Left forelimb (tissue), 1 donor: ENCODE measurements at places on chromosomes 11 and 22.

DNA sequence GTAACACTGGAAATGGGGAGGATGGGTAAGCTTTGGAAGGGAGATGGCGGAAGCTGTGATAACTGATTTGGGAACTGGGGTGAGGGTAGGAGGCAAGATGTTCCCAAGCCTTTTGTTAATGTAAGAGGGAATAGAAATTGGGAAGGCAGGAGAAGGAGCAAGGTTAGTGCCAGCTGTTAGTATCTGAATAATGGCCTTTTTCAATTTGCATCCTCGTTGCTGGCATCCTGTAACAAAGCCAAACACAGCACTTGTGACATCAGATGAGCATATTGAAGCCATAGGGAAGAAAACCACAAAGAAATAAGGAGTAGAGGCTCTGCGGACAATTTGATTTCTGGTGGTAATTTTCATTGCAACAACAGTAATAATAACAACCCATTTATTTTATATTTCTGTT, 70.9 kb upstream of the CLMP start:
- DNase-seq: no peak

DNA sequence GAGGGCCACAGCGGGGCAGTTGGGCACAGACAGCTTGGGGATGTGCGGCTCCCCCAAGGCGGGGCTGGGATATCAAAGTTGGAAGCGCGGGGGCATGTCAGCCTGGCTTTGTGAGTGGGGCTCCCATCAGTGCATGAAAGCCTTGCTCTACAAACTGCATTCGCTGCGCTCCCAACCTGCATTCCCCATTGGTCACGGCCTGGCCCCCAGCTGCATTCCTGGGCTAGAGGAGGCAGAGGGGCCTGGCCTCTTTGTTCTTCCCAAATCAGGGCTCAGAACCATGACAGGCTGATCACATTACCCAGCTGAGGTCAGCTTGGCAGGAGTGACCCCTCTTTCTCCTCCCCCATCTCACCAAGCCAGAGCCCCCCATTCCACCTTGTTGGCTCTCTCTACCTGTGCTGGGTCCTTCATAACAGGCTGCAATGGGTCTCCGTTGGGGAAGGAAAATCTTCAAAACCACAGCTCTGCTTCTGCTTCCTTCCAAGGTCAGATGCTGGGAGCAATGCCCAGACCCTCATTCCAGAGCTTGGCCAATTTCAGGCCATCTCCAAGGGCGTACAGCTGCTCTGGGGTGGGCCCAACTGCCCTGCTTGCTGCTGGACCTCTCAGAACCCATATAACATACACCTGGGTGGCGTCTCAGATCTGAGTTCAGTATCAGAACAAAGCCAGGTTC, 38.7 kb upstream of the CDON start:
- no peak for DNase-seq

- DNase-seq: no peak
These were observed 44.5 kb downstream of the SC5D start for GRCh38 chr11:121337078-121337477.

GRCh38 chr11:62548545-62549335, 2.1 kb upstream of the AHNAK start:
- DNase-seq: no peak

DNA sequence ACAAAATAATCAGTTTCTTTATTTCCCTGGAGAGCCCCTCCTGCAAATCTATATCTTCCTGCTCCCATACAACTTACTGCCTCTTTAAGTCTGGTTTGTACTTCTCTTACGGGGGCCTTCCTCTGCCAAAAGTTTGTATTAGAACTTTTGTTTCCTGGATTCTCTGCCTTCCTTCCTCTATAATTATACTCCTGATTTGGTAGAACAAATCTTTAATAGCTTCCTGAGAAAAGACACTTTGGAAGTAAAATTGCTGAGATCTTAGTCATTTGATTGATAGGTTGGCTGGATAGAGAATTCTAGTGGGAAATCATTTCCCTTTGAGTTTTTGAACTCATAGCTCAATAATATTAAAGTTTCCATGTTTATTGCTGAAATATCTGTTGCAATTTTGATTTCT, 499.2 kb downstream of the RAB38 start:
- no peak for DNase-seq

DNA sequence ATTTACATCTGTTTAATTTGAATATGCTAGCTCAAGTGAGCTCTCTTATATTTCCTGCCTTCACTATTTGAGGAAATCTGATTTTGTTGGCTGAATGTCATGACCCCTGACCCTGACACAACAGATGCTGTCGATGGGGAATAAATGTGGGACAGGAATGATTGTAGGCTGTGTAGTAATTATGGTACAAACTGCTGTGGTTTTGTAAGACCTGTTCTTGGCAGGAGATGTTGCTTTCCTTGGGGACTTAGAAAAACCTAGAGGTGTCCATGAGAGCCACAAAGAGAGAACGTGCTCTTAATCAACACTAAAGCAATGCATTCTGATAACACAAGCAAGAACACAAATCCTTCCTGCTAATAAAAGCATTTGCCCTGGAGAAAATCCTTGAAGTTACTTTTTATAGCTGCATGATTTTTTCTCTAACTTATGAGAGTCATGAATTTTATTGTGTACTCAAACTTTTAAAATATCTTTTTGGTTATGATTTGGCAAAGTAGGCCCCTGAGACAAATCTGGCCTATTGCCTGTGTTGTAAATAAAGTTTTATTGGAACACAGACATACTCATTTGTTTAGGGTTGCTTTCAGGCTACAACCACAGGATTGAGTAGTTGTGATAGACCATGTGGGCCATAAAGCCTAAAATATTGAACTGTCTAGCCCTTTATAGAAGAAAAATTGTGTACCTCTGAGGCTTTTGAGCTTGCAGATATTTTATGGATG, 90.2 kb downstream of the DDX10 start:
- DNase-seq: no peak

GRCh38 chr22:25672289-25673084, 69.5 kb upstream of the MYO18B start:
- DNase-seq: no peak

DNA sequence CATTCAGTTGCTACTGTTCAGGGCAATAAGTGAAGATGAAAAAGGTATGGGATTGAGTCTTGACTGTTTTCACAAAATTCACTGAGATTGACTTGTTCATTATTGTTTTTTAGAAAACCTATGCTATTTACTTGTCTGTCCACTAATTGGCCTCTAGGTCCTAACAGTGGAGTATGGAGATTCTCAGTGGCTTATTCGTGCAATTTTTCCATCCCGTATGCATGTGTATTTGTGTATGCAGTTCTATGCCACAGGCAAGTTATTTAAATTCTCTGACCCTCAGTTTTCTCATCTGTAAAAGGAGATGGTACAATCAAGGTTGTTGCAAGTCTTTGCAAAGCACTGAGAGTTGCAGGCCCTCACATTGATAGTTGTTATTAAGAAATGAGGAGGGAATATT, 151.0 kb downstream of the BBOX1 start:
- no peak for DNase-seq

GRCh38 chr22:20244691-20245576, 23.2 kb downstream of the RTN4R start:
- no peak for DNase-seq

DNA sequence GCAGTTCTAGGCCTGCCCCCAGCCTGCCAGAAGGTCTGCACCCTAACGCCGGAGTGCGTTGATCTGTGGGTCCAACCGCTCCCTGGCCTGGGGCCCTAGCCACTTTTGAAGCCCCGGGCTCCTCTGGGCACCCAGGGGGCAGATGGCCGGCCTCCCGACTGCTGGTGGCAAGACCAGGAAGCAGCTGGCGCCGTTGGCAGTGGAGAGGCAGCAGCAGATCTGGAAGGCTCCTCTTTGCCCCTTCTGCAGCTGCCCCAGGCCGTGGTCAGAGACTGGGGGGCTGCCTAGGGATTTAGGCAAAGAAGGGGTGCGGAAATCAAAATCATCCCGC, 445 bp upstream of the VWCE start:
- DNase-seq: no peak

DNA sequence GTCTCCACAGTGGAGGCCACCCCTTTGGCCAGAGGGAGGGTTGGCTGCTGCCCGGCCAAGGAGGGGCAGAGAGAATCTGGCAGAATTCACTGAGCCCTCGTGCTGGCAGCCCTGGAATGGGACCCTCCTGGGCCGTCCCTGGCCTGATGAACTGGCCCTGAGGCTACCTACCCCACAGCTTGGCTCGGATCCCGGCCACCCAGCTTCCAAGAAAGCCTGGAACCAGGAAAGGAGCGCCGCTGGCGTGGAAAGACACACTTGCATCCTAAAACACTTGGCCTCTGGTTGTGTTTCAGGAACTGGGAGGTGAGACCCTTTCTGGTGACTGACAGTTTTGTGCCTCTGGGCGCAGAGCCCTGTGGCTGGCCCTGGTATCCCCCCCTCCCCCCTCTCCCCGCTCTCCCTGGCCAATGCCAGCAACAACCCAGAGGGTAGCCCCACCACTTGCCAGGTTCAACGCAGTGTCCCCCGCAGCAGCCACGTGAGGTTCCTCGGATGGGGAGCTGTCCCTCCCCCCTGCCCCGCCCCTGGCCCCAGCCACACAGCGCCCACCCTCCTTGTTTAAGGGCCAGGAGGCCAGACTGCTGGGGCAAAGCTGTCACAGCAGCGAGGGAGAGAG, 693 bp downstream of the NFAM1 start:
- no peak for DNase-seq

GRCh38 chr22:45503816-45504372, 1.2 kb downstream of the FBLN1 start:
- DNase-seq: no peak

DNA sequence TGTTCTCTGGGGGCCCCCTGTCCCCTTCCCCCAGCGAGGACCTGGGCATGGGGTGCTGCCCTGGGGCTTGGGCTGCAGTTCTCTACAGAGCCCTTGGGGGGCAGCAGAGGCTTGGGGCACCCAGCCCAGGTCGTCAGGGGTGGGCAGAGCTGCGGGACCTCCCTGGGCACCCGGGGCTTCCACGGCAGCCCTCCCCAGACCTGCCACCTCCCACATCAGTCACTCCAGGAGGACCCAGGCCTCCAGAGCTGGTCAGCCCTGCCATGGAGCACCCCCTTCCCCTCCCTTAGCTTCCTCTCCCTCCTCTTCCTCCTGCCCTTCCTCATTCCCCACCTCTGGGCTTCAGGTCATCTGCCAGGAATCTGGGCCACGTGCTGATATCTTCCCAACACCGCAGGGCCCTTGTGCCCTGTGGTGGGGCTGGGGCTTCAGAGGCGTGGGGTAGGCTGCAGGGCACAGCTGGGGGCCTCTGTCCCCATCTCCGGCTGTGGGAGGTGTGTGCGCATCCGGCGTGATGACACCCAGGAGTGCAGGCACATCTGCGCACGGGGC, 5.8 kb downstream of the TSPAN4 start:
- no peak for DNase-seq

DNA sequence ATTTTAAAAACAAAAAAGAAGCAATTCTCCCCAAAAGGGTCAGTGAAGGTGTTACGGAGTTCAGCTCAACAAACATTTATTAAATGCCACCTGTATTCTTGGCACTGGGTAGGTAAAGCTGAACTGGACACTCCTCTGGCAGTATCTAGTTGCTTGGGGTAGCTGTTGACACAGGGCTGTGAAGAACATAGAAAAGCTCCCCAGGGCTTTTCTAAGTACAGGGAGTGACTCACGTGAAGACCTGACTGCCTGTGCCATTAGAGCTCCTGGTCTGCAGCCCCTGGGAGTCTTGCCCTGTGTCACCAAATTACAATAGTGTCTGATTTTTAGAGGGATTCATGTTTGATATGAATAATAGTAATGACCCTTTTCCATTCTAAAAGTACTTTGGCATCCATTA, 43.6 kb downstream of the COA4 start:
- DNase-seq: no peak
